ENCODE measurements at places on chromosomes 4 and X.
A peak's percentile ranks its signal among the peaks of the same experiment; 100 is the strongest.

DNA sequence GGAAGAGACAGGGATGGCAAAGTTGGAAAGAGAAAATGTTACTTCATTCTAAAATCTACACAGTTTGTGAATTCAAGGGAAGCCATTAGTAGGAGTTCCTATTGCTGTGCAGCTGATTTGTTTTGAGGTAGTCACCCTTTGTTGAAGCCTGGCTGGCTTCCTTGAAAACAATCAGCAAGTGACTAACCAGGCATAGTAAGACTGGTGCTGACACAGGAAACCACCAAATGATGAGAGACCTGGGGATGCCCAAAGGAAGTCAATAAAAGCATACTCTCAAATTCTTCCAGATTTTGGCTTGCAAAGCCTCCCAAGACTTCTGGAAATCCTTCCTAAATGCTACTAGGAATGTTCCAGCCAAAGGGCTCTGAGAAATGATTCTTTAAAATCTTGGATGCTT is 23.9 kb upstream of the PRDM8 start:
- no peak for DNase-seq

- no peak for DNase-seq
Measured at GRCh38 chr4:4800646-4801408, 58.6 kb upstream of the MSX1 start.

DNA sequence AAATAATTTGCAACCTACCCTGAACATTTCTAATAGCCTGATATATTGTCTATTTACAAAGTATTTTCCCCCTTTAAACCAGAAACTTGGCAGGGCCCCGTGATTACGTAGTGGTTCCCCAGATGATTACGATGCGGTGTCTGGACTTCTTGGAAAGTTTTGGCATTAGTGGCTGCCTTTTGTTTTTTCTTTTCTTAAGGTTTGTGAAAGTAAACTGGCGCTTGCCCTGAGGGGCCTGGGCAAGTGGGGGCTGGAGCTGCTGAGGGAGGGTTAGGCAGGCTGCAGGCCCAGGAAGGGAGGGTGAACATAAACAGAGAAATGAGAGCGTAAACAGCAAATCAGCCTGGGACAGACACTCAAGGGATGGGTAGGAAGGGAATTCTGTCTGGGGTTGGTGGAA is 123.6 kb upstream of the MSX1 start:
- no peak for DNase-seq

GRCh38 chr4:76022031-76022430 is 1.3 kb downstream of the CXCL10 start:
- no peak for DNase-seq

DNA sequence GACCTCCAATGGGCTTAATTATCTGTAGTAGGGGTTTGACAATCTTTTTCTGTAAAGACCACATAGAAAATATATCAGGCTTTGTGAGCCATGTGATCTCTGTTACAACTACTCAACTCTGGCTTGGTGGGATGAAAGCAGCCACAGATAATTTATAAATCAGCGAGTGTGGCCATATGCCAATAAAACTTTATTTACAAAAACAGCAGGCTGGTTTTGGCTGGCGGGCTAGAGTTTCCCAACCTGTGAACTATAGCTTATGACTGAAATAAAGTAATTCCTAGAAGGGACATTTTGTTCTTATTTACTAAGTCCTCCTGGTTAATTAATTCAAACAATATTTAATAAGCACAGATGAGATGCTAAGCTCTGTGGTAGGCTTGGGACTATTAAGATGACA is 35.9 kb upstream of the AMELX start:
- no peak for DNase-seq

GRCh38 chr4:85778632-85779131 is 303.7 kb downstream of the ARHGAP24 start:
- no peak for DNase-seq

- DNase-seq: no peak
Measured at GRCh38 chrX:155662282-155662681, 49.5 kb upstream of the TMLHE start.

- no peak for DNase-seq
Measured at GRCh38 chr4:15706646-15707362, 3.9 kb downstream of the BST1 start.

- DNase-seq: peak; percentile 54
Measured at GRCh38 chrX:19990151-19990555, 708 bp downstream of the BCLAF3 start.

DNA sequence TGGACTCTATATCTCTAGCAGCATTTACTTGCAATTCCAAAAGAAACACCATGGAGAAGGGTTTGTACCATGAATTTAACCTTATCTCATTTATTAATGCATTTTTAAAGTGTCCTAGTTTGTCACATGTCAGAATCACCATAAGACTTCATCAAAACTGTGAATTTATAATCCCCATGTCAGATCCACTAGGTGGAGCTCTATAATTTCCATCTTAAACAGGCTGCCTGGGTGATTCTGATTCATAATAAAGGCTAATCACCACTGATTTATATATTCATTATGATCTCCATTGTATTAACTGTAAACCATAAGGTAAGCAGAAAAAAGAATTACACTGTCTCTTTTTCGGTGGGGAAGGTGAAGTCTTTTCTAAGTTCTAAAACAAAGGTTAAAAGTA is 4.0 kb downstream of the TCEAL2 start:
- DNase-seq: no peak

GRCh38 chr4:8351931-8352367 is 82.4 kb downstream of the HTRA3 start:
- peak; percentile 44 for DNase-seq

- DNase-seq: no peak
Measured at GRCh38 chr4:164874789-164875188, 2.2 kb upstream of the APELA start.

- DNase-seq: no peak
Measured at GRCh38 chr4:152485726-152486276, 50.1 kb downstream of the FBXW7 start.

GRCh38 chr4:108849611-108850168 is 86.8 kb upstream of the ETNPPL start:
- no peak for DNase-seq

All from Right ventricle myocardium superior (tissue), 1 donor.